Fibroblast of skin of scalp (primary cell): ENCODE measurements at places on chromosomes 7 and 10.
A peak's percentile ranks its signal among the peaks of the same experiment; 100 is the strongest.

GRCh38 chr10:129332476-129332875 lies 134.6 kb upstream of the MGMT start:
- DNase-seq = peak; percentile 4

DNA sequence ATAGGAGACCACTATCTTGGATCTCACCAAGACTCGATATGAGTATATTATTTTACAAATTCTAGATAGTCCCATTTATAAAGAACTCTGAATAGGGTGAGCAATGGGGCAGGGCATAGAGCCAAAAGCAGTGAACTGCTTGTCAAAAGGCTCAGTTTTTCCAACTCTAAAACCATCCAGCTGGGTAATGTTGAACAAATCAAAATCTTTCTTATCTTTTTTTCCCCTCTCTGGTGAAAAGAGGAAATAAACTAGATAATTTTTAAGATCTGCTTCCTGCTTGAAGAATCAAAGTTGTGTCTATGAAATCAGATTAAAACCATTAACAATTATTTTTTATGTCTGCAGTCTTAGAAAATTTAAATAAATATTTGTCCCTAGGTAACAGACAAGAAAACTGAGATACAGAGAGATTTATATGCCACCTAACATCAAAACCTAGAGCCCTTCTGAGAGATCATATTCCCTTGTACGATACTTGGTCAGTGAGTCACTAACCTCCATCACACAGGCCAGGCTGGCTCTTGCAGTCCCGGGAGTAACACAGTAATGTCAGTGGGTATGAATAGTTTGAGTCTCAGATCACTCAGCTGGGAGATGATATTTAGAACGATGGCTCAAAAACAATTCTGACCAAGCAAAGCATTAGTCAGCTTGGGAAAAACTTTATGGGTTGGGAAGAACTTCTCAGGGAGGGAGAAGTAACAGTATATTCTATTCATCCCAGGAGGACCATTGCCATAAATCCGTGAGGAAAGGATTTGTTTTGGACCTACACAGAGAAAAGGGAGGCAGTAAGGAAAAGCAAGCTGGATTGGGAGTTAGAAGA lies 178.8 kb downstream of the REEP3 start:
- DNase-seq = peak; percentile 98

GRCh38 chr10:26448706-26449435 lies 10.7 kb downstream of the APBB1IP start:
- DNase-seq = no peak

- peak; percentile 81 for DNase-seq
Observed at GRCh38 chr7:42237811-42238541, 967 bp upstream of the GLI3 start.

DNA sequence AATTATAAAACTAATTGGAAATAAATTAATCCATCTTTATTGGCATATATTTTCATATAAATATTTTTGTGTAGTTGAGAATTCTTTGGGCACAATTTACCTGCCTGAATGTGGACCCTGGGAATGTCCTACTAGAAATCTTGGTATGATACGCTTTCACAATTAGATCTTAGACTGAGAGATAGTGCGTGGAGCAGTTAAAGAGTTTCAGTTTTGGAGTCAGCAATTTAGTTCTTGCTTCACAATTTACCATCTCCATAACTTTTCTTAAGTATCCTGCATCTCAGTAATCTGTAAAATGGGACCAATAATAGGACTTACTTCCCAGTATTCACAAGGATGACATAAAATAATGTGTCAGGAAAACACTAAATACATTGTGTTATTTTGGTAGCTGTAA lies 2.0 kb downstream of the MTPN start:
- no peak for DNase-seq

DNA sequence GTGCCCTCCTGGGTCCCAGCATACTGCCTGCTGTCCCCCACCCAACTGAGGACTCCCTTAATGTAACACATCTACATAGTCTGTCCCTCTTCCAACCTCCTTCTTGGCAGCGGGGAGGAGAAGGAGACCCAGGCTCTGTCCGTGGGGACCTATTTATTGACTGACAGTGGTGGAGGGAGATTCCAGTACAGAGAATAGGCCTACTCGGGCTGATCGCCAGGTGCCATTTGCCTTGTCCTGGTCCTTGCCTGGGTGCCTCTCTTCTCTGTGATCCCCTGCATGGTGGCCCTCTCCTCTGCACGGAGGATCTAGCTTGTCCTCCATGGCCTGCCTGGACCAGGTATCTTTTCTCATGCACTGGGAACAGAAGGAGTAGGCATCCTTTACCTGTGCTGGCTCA lies 17.0 kb downstream of the GHRHR start:
- no peak for DNase-seq

- DNase-seq = no peak
Observed at GRCh38 chr10:50600286-50600685, 23.5 kb downstream of the SGMS1 start.

DNA sequence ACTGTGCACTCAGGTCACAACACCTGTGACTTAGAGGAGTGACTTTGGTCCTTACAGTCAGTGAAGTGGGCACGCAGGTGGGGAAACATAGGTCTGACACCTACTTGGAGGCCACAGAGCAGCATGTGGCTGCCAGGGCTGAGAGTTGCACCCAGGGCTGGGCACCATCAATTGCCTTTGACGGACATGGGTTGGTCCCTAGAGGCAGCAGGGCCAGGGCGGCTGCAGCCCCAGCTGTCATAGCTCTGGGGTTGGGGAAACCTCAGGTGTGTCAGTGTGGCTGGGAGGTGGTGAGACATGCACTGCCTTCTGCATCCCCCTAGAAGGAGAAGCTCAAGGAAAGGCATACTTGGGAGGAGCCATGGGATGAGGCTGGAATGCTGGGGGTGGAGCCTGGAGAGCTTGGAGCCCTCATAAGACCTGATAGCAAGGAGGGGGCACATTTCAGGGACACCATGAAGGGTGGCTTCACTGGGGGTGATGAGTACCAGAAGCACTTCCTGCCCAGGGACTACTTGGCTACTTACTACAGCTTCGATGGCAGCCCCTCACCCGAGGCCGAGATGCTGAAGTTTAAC lies at the start of gene INMT:
INMT (plus strand) TSS at position 440 of the 578 bp plus-strand sequence; CDS start at position 456, 16 bp downstream.
- no peak for DNase-seq

- peak; percentile 24 for DNase-seq
Observed at GRCh38 chr7:102064361-102065025, 222.2 kb upstream of the SH2B2 start.

DNA sequence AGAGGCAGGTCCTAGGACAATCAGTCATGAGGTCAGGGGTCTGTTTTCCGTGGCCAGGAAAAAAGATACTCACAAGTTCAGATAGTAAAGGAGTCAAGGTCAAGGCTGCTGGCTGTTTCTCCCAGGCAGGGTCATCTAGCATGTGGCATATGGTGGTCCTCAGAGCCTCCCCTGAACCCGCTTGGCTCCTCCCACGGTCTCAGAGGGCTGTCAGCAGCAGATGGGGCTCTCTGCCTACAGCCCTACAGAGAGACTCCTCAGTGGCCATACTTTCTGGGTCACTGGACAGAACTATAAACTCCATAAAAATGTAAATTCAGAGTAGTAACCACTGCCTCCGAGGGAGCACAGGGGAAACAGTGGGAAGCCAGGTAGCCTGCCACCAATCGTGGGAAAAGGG lies 11.3 kb upstream of the DRGX start:
- DNase-seq = no peak

- no peak for DNase-seq
Observed at GRCh38 chr10:103787331-103787730, 68.0 kb downstream of the SH3PXD2A start.

GRCh38 chr7:28315565-28316410 lies 96.5 kb upstream of the CREB5 start:
- no peak for DNase-seq

DNA sequence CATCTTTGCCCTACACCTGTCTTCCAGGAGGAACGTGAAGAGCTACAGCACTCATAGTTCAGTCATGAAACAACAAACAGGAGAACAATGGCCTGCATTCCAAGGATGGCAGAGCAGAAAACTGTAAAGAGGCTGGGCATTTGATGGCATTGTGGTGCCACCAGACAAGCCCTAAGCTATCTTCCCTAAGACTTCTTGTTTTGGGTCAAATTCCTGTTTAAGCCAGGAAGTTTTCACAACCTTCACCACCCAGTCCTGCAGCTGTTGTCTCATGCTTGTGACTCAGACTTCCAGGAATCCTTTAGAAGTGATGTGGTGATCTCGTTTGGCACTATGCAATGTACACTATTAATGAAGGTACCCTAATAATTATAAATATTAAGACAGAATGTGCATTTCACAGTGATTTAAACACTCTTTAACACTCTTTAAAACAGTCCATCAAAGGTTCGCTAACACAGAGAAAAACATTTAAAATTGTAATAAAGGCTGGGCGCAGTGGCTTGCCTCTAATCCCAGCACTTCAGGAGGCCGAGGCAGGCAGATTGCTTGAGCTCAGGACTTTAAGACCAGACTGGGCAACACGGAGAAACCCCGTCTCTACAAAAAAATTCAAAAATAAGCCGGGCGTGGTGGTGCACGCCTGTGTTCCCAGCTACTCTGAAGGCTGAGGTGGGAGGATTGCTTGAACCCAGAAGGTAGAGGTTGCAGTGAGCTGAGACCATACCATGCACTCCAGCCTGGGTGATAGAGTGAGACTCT lies 2.7 kb upstream of the HERPUD2 start:
- peak; percentile 31 for DNase-seq

DNA sequence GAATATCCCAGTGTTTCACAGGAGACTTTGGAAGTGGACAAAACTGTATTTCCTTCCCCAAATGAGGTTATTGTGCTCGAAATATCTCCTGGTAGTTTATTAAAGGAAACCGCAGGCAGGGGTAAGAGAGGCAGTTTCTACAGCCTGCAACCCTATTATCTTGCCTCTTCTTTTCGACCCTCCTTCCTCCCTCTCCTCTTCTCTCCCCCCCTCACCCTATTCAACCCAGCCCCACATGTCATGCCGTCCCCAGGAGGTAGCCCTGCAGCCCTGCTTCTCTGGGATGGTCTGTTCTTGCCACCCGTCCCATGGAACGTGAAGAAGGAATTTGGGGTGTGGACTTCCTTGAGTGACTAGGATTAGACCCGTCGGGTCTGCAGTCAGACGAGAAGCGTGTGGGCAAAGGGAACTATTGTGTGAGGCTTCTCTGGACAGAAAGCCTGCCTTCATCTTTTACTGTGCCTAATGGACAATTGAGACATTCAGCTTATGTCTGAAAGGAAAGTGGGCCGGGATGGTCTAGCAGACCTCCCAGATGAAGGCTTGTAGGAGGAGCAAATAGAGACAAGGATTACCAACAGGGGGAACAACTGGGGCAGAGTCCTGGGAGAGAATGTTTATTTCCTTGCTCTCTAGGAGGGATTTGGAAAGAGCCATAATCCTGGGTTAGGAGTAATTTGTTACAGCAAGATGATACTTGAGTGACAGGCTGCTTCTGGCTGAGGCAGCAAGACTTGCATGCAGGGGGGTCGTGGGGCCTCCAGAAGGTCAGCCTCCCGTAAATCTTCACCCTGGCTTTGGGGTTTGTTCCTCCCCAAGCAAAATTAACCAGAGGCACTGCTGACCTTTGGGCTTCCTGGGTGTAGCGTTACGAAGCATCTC lies 77.8 kb downstream of the TCF7L2 start:
- DNase-seq = peak; percentile 70

DNA sequence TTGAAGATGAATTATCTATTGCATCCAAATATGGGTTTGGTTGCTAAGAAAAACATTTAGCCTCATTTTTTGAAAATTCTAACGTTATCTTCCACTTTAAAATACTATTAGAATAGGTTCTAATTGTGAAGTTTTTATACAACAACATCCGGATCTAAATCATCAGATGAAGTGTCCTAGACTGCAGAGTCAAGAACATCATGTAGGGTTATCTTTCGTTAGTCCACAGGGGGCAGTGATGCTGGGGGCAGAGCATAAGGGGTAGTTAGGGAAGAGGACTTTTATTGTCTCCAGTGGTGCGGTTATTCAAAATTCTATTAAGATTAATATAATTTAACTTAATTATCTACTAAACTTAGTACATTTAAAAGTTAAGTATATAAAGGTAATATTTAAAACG lies 990.6 kb upstream of the PHF14 start:
- no peak for DNase-seq

DNA sequence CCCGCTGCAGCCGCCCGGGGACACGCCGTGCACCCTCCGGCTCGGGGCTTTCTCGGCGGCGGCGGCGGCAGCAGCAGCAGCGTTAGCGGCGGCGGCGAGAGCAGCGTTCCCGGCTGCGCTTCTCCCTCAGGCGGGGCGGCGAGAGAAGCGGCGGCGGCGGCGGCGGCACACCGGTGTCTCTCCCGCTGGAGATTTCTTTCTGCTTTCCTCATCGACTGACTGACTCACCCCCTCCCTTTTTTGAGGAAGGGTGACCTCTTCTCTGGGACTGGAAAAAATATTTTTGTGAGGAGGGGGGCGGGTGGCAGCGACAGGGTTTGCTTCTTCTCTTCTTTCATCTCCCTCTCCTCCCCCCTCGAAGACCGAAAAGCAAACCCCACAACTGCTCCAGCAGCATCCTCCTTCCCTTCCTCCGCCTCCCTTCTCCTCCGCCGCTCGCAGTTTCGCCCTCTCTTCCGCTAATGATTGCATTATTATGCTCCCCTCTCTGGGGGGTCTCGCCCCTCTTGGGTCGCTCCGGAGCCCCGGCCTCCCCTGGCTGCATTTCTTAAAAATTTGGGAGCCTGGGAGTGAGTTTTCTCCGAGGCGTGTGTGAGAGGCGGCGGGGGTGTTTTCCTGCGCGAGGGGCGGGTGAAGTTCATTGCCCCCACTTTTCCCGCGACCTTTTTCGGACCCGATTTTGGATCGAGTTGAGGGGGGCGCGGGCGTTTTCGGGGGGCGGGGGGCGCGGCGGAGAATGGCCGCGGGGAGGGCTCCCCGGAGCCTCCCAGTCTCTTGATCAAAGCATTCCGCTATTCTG lies 411 bp downstream of the AUTS2 start:
- DNase-seq = peak; percentile 60

DNA sequence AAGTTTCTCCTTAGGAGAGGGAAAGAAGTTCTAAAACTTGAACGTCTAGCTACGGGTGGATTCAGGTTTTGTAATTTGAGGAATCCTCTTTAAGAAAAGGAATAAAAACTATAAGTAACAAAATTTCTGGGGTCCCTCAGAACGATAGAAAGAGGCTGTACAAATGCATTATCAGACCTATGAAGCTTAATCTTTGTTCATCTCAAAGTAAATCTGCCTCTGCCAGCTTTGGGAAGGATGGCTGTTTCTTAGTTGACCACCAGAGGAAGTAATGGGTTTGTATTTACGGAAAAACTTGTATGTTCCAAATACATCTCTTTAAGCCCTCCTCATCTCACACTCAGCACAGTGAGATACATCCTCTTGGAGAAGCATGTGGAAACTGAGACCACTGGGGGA lies 864 bp downstream of the PSTK start:
- peak; percentile 53 for DNase-seq

DNA sequence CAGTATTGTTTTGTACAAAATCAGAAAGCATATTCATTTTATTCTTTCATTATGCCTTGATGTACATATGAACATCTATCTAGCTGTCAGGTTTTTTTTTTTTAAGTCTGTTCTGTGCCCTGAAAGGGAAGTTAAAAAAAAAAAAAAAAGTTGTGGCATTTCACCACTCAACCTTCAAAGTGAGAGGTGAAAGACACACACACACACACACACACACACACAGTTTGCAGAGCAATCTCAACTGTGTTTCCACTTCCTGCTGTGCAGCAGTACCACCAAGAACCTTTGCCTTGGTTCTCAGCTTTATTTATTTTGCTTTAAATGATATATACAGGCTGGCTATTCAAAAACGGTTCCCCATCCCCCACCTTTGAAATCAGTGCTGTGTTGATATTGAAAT lies 955.6 kb downstream of the GATA3 start:
- no peak for DNase-seq
